RPMI7951 (cell line): ENCODE measurements at places on chromosomes 2 and 18.

GRCh38 chr2:238970553-238971081, 122.7 kb downstream of the TWIST2 start:
- DNase-seq = peak; percentile 59

- peak; percentile 37 for DNase-seq
Observed at GRCh38 chr2:228548230-228548629, 366.7 kb upstream of the SPHKAP start.

DNA sequence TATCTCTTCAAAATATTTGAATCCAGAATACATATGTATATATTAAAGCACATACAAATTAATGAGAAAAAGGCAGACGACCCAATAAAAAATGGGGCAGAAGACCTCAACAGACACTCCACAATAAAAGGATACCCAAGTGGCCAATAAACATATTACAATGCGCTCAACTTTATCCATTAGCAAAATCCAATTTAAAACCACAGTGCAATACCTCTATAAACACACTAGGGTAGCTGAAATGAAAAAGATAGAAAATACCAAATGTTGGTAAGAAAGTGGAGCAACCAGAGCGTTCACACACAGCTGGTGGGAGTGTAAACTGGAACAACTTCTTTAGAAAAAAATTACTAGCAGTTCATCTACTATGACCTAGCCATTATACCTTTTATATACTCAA, 75.3 kb downstream of the CCDC148 start:
- DNase-seq = no peak

- no peak for DNase-seq
Observed at GRCh38 chr2:15633971-15634346, 42.3 kb downstream of the DDX1 start.

GRCh38 chr18:59041819-59042815, 97.6 kb upstream of the SEC11C start:
- no peak for DNase-seq

GRCh38 chr2:99615247-99615771, 125.5 kb upstream of the REV1 start:
- DNase-seq = peak; percentile 22

- peak; percentile 49 for DNase-seq
Observed at GRCh38 chr2:98515250-98515991, 70.8 kb downstream of the INPP4A start.

- peak; percentile 65 for DNase-seq
Observed at GRCh38 chr2:11498543-11499034, 32.6 kb upstream of the E2F6 start.

GRCh38 chr2:239747274-239747673, 277.9 kb downstream of the NDUFA10 start:
- DNase-seq = no peak

- DNase-seq = no peak
Observed at GRCh38 chr2:100146657-100146960, 4.2 kb upstream of the AFF3 start.

- DNase-seq = no peak
Observed at GRCh38 chr2:79619976-79620375, 107.1 kb downstream of the CTNNA2 start.

DNA sequence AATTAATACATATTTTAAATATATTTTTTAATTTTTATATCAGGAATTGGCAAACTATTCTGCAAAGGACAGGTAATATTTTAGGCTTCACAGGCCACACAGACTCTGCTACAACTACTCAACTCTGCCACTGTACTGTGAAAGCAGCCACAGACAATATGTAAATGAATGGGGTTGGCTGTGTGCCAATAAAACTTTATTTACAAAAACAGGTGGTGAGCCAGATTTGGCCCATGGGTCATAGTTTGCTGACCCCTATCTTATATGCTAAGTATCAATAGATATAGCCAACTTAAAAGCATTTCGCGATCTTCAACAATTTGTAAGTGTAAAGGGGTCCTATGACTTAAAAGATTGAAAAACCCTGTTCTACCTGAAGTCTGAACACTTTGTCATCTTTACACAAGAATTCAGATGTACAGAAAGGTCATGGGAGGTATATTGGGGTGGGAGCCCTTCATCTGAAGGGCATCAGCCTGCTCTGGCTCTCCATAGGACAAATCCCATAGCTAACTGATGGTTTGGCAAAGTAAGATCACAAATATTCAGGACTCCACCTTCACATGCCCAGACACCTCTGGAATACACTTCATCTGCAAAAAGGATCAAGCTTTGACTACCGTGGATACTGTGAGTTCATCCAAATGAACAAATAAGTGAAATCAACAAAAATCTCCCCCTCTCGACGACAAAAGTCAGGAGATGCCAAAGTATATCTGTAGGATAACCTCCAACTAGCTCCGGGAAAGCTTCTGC, 65.9 kb downstream of the C1D start:
- no peak for DNase-seq

DNA sequence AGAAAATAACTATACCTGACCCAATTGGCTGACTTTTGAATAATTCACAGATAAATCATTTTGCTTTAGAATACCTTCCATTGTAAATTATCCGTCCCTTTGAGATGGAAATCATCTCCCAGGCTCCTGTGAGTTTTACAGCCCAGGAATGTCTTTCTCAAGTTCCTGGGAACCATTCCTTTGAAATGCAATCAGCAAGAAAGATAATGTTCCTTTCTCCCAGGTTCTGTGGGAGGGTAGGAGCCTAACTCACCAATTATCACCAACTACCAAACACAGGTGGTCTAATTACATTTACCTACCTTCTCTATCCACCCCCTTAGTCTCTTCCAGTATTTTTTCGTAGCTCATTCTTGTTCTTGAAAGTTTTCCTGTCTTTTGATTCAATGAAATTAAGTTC, 1016.0 kb downstream of the SOCS6 start:
- no peak for DNase-seq

DNA sequence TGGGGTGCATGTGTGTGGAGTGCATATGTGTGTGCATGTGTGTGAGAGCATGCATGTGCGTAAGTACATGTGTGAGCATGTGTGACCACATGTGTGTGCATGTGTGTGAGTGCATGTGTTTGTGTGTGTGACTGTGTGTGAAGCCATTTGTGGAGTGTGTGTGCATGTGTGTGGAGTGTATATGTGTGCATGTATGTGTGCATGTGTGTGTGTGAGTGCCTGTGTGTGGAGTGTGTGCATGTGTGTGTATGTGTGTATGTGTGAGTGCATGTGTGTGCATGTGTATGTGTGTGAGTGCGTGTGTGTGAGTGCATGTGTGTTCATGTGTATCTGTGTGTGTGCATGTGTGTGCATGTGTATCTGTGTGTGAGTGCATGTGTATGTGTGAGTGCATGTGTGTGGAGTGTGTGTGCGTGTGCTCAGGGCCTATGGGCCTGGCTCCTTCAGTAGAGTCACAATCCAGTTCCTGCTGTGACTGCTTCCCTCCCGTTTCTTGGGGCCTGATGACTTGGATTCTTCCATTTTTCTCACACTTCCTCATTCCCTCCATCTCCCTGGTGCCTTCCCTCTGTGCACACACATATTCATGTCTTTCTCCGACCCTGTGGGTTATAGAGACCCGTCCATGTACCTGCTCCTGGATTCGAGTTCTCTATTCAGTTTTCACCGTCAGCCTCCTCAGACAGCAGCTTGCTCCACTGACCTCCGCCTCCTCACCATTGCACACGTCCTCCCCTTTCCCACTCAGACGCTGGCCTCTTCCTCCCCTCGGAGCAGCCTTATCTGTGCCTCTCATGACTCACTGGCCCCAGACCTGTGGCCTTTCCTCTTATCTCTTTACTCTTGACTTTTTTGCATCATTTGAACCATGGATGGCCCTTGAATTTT, 25.2 kb downstream of the TOGARAM2 start:
- no peak for DNase-seq

GRCh38 chr18:44899832-44900231, 219.1 kb downstream of the SETBP1 start:
- no peak for DNase-seq

GRCh38 chr2:128642316-128642715, 323.6 kb upstream of the HS6ST1 start:
- no peak for DNase-seq

- DNase-seq = peak; percentile 17
Observed at GRCh38 chr2:157793053-157793612, 83.0 kb downstream of the ACVR1 start.

- peak; percentile 83 for DNase-seq
Observed at GRCh38 chr2:217065695-217066405, 206.0 kb upstream of the TNP1 start.

DNA sequence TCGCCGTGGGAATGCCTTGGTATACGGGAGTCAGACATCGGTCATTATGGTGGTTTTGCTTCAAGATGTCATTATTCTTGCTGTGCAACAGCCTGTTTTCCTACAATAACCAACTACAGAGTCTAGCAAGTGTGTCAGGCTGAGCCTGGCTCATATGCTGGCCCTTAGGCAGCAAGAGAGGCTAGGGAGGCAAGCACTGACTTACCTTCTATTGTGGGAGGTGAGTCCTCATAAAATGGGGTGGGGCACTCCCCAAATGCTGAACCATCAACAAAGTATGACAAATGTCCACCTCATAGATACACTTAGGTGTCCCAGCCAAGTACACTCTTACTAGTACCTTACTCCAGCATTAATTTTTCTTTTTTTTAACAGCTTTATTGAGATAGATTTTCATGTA, 77.0 kb upstream of the ATL2 start:
- no peak for DNase-seq

DNA sequence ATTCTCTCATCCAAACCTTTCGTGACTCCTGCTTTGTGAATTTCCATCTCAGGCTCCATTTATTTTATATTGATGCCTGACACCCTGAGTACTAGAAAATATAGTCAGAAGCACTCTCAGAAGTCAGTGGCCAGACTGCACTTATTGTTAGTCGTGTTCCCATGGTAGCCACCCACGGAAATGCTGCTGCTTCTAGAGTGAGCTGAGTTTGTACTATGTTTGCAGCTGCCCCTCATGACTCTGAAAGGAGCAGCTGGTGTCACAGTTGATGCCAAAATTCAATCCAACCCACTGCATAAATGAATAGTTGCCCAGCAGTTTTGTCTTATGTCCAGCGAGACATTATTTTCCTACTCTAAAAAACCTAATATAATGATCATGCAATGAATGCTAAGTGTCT, 265.2 kb upstream of the SPHKAP start:
- DNase-seq = peak; percentile 29

GRCh38 chr2:117679952-117680351, 134.5 kb upstream of the DDX18 start:
- no peak for DNase-seq

GRCh38 chr2:44650796-44651195, 289.0 kb downstream of the CAMKMT start:
- DNase-seq = no peak

DNA sequence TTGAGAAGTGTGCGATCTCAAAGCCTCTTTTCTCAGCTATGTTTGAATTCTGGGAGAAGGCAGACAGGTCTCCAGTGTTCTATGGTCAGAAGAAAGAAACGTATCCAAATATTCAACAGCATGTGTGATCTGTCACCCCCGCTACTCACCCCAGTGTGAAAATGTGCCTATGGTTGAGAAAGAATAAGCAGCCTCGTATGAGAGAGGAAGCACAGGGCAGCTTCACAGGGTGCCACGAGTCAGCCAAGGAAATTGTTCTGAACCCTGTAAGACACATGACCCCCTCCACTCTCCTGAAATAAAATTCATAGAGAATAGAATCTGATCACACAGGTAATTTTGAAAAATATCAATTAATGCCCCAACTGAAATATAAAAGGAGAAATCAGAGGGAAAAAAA, 8.0 kb upstream of the SF3B1 start:
- DNase-seq = no peak

- DNase-seq = no peak
Observed at GRCh38 chr18:59735269-59735860, 38.1 kb upstream of the CCBE1 start.

DNA sequence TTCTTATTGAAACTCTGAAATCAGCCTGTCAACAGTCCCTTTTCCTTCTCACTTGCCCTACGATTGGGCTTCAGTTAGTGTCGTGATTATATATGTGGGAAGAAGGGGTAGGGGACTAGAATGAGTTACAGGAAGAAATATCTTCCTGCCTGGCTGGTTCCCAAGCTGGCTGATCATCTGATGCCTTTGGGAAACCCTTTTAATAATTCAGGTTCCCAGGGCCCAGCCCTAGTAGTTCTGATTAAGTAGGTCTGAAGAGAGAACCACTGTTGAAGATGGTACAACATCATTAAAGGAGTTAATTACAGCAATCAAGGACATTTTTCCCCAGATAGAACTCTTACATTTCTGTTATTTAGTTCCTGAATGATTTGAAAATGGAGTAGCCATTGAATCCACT, 110.1 kb upstream of the EML6 start:
- peak; percentile 35 for DNase-seq

DNA sequence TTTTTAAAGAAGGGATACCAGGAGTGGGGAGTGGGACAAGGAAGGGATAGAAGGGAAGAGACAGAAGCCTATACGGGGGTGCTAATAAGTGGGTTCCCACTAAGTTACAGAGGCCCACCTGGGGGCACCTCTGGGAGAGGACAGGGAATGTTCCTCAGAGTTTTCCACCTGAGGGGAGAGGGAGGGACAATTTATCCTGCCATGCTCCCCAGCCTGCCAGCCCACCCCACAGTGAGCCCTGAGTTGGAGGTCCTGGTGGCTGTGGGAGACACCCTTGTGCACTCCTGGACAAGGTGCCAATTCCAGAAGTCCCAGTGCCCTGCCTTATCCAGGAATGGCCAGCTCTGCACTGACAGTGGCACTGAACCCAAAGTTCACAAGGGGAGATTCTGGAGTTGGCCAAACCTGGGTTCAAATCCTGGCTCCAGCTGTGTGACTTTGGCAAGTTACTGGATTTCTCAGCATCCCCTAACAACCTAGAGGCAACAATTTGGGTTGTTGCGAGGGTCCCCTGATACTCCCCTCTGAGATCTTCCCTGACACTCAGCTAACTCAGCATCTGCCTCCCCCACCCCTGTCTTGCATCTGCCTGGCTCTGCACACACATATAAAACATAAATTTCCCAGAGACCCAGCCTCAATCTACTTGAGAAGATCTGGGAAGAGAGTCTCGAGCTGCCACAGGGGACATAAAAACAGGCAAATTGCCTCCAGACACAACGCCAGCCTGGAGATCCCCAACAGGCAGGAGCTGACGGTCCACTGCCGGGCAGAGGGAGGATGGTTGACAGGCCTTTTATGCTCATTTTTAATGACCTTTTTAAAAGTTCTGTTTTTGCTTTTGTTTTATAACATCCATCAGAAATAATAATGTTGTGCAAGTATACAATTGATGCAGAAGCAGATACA, 98.7 kb upstream of the ST3GAL5 start:
- no peak for DNase-seq
